Muscle of leg (tissue), 16 donors: ENCODE measurements at places on chromosomes 5 and 9.

GRCh38 chr9:112239284-112239683 lies 64.2 kb upstream of the SUSD1 start:
- no peak for DNase-seq

DNA sequence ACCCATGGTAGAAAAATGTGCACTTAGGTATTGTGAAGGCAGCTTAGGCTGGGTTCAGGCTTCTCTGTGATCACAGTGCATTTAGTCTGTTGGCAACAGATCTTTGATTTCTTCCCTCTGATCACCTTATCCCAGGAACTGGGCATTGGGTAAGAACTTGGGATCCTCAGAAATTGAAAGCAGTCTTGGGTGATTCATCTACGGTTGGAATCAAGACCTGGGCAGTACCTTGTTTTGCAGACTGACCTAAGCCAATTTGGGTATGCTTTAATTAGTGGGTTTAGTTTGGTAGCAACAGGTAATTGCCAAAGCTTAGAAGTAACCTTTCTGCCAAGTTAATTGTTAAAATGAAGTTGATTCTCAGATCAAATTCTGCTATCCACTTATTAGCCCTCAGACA lies 17.8 kb downstream of the ENTREP1 start:
- no peak for DNase-seq

DNA sequence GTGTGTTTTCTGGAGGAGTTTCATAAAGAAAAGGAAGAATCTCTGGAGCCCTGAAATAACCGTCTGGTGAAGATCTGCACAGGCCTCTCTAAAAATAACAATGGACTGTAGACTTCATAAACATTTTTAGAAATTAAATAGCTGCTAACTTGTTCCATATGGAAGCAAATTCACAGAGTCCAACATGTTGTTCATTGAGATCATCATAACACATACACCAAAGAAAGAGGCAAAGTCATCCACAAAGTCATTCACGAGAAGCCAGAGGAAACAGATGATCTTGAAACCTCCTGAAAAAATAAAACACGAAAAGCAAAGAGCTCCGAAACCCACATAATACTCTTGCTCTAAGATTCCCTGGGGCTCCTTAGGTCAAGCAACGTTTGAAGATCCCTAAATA lies 347.8 kb downstream of the EFNA5 start:
- DNase-seq, result peak; percentile 88

- DNase-seq, result no peak
Observed at GRCh38 chr5:154366353-154366752, 79.4 kb upstream of the SAP30L start.

GRCh38 chr5:10456583-10457420 lies 15.1 kb downstream of the ROPN1L start:
- DNase-seq, result peak; percentile 44

- DNase-seq, result peak; percentile 4
Observed at GRCh38 chr5:64939772-64940510, 171.2 kb downstream of the CWC27 start.
